T-helper 2 cell treated with Interferon-gamma antibody and Interleukin-4, amounts not matched to agents 100 ng/mL and 5 ng/mL, for 36 hours (primary cell): ENCODE measurements at places on chromosomes 6 and 20. TPM values are rescaled to one million over a fixed set of nuclear protein-coding genes. Genes with fewer than 3 reads are reported as not detected.

PRSS35 gene
- not detected in 2 replicates for total RNA-seq

ILRUN gene
- total RNA-seq, result 74.2 and 77.1 TPM in 2 replicates

KCNK16 gene
- total RNA-seq, result not detected in 2 replicates

PCED1A gene
- 22.0 and 23.4 TPM in 2 replicates for total RNA-seq

TINAG gene
- total RNA-seq, result not detected in 2 replicates

LY86 gene
- 4.6 and 5.1 TPM in 2 replicates for total RNA-seq

PTK7 gene
- total RNA-seq, result 1.9 TPM in 2 replicates

NOX3 gene
- total RNA-seq, result not detected in 2 replicates

WFDC12 gene
- total RNA-seq, result not detected in 2 replicates

ELOVL4 gene
- 0.43 and 0.70 TPM in 2 replicates for total RNA-seq

TSBP1 gene
- total RNA-seq, result not detected in 2 replicates

RALGAPA2 gene
- 17.2 and 19.8 TPM in 2 replicates for total RNA-seq

DAAM2 gene
- total RNA-seq, result not detected in 2 replicates

DSN1 gene
- 35.1 and 35.9 TPM in 2 replicates for total RNA-seq

ANKEF1 gene
- 2.4 and 3.3 TPM in 2 replicates for total RNA-seq

SIRPB2 gene
- not detected in 2 replicates for total RNA-seq
